ENCODE measurements at places on chromosomes 2 and 18. TPM values are rescaled to one million over a fixed set of nuclear protein-coding genes. Genes with fewer than 3 reads are reported as not detected.

NTSR2 gene
- not detected for total RNA-seq

DNA sequence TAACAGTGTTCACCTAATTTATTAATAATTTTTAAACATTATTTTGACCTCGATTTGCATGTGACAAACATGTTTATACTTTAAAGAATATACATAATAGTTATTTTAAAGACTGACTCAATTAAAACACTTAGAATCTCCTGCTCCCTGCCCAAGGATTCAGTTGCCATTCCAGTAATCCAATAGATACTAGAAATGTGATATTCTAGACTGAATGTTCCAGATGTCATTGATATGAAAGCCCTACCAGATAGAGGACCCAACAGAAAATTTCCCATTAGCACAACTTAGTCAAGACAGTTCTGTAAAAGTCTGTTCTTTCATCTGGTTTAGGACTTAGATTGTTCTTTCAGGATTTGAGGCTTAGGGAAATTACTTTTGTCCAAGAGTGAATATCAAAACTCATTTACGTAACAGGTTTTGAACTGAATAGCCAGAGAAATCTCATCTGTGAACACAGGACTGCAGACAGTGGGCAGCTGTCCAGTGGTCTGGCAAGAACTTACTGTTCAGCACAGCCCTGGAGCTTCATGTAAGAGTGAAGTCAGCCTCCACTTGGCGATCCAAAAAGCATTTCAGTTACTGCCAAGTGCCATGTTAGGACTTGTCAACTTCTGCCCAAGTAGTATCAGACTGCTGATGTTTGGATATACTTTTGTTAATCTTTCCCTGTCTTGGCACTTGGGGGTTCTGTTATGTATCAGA is 77.5 kb downstream of the OSBPL6 start:
- DNase-seq: no peak

- DNase-seq: no peak
Measured at GRCh38 chr2:224369028-224369632, 32.8 kb downstream of the FAM124B start.

DNA sequence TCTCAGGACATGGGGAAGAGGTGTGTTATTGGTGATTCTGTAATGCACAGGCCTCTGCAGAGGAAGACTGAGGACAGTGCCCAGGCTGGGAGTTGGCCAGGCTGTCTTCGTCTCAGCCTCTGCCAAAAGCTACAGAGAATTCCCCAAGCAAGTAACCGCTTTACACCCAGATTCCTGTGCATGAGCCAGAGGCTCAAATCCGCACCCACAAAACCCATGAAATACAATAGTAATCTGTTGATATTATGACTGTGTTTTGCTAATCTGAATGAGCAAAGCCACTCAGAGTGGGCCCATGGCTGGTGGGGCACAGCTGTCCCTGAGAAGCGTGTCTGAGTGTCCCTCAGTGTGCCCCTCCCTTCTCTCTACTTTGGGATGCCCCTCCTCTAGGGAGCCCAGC is 149.5 kb upstream of the PXDN start:
- DNase-seq: no peak

DNA sequence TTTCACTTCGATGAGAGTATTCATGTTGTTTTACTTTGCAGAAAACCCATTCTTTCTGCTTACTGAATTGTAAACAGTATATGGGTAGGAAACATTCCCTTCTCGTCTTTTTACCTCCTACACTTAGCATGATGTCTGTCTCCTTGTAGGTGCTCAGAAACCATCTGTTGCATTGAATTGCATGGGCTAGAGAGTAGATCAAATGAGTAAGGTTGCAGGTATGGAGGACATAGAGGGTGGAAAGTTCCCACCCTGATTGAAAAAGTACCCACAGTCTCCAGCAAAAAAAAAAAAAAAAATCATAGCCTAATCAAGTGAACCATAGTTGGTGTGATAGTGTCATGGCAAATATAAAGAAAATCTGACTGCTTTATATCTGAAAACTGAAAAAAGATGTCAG is 1.7 kb downstream of the CYTIP start:
- no peak for DNase-seq

GRCh38 chr18:49656073-49656692 is 94.3 kb downstream of the LIPG start:
- DNase-seq: no peak

SGO2 gene
- total RNA-seq: 1.1 TPM

DNA sequence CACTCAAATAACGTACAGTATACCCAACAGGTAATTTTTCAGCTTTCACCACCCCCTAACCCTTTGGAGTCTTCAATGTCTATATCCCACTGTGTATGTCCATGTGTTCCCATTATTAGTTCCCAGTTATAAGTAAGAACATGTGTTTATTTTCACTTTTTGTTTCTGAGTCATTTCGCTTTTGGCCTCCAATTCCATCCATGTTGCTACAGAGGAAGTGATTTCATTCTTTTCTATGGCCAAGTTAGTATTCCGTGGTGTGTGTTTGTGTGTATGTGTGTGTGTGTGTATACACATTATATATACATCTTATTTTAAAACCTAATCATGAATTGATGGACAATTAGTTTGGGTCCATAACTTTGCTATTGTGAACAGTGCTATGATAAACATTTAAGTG is 464.4 kb downstream of the CMPK2 start:
- DNase-seq: no peak

IL36G gene
- not detected for total RNA-seq

DNA sequence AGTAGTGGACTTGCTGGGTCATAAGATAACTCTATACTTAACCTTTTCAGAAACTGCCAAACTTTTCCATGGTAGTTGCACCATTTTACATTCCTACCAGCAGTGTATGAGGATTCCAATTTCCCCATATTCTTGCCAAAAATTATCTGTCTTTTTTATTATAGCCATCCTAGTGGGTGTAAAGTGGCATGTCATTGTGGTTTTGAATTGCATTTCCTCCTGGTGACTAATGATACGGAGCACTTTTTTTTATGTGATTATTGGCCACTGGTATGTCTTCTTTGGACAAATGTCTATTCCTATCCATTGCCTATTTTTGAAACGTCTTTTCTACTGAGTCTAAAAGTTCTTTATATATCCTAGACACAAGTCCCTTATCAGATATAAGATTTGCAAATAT is 44.3 kb downstream of the CACNB4 start:
- DNase-seq: peak; percentile 72

GRCh38 chr2:49770919-49771318 is 616.6 kb upstream of the FSHR start:
- DNase-seq: no peak

DNA sequence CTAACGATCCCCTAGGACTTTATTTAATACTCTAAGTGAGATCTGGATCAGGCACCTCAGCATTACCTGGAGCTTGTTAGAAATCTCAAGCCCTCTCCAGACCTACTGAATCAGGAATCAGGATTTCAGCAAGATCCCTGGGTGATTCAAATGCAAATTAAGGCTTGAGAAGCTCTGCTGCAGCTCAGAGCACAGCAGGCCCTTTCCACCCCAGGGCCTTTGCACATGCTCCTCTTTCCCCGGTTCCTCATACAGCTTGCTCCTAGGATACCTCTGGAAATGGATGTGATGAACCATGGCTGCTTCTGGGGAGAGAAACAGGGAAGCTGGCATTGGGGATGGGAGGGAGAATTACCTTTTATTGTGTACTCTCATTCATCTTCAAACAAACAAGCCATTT is 40.3 kb upstream of the MGAT4A start:
- no peak for DNase-seq

NT5C1B gene
- not detected for total RNA-seq

GRCh38 chr18:43077510-43078308 is 37.8 kb downstream of the RIT2 start:
- no peak for DNase-seq

VWA3B gene
- under 0.01 TPM for total RNA-seq

DNA sequence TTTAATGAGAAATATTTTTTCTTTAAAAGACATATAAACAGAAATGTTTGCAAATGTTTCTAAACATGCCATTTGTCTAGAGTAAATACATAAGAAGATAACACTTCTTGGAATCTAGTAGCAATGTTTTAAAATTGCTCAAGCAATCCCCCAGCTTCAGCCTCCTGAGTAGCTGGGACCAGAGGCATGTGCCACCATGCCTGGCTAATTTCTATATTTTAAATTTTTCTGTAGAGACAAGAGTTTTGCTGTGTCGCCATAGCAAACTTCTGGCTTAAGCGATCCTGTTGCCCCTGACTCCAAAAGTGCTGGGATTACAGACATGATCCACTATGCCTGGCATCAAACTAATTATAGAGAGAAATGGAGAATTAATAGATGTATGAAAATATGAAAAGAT is 14.6 kb upstream of the MBD2 start:
- no peak for DNase-seq

Measured in hematopoietic multipotent progenitor cell (in vitro differentiated cells).